ENCODE measurements at places on chromosomes 3 and 15.

- DNase-seq = no peak
These were observed 78.2 kb upstream of the GBE1 start for GRCh38 chr3:81839504-81840094.

DNA sequence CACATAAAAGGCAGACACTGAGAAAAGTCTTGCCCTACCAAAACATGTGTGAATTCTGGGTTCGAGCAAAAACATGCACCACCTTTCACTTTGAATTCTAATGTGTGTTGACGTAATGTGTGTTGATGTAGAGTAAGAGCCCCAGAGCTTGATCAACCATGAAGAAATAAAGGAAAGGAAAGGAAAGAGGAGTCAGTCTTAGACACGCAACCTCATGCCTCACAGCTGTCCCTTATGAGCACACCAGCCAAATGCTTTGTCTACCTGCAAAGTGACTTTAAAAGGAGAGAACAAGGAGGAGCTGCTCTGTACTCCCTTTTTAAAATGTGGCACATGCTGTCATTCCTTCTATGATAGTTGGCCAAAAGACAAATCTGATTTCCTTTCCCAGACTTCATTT, 80.8 kb downstream of the RFTN1 start:
- DNase-seq = no peak

DNA sequence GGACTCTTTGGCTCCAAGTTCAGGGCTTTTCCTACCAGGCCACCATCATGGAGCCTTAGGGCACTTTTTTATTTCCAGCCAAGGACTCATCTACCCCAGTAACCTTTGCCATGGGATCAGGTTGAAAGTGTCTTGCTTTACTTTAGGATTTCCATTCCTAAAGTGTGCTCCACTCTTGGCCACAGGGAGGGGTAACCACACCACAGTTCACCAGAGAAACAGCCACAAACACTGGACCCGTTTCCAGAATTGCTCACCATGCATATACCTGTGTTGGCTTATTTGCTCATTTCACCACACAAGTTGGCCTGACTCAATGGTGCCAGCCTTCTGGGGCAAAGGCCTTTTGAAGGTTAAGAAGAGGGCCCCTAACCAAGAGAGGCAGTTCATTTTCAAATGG, 70.6 kb upstream of the RAD18 start:
- no peak for DNase-seq

- DNase-seq = no peak
These were observed 236.5 kb downstream of the IL20RB start for GRCh38 chr3:137194301-137194700.

All from A549 (cell line).